ENCODE measurements at places on chromosomes 1 and 21.

DNA sequence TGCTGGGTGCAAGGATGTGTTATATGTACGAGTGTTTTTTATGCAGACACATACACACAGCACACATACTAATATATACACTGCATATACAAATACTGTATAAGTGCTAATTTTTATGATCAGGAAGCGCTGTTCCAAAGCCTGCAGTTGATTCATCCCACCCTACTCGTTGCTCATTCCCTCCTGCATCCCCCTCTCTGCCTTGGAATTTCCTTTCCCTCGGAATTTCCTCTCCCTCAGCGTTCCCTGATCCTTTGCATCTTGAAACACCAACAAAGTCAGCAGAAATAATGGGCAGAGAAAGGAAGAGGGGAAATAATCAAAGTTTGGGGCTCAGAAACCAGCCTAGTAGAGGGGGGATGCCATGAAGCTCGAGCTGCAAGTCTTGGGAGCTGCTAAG is 98.9 kb downstream of the CSMD2 start:
- no peak for DNase-seq

- DNase-seq: no peak
These were observed 129.2 kb downstream of the ROR1 start for GRCh38 chr1:63902844-63903589.

DNA sequence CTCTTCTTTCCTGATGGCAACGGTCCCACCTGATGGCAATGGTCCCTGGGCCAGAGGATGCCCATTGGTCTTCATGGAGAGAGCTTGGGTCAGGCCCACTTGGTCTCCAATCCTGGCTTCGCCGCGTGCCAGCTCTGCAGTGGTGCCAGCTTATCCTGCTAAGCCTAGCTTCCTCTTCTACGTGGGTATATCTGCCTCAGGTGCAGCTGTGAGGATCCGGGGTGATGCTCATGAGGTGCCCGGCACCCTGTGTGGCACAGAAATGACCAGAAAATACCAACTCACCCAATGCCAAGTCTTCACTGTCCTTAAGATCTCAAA is 437.4 kb downstream of the CAMTA1 start:
- DNase-seq: no peak

GRCh38 chr1:71191520-71191919 is 110.7 kb upstream of the ZRANB2 start:
- DNase-seq: no peak

DNA sequence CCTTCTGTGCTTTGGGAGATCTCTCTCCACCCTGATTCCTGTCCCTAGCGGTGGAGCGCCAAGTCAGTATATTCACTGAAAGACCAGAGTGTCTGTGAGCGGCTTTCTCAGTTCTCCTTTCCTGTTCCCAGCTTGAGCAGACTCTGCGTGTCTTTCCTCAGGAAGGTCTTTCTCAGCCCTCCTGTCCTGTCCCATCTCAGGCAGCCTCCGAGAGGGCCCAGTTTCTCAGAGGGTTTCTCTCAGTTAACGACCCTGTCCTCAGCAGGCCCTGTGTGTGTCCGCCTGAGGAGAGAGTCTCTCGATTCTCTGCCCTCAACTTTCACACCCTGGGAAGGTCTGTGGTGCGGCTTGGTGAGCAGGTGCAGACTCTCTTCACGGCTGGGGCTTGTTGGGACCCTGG is 34.0 kb upstream of the CHIT1 start:
- DNase-seq: no peak

DNA sequence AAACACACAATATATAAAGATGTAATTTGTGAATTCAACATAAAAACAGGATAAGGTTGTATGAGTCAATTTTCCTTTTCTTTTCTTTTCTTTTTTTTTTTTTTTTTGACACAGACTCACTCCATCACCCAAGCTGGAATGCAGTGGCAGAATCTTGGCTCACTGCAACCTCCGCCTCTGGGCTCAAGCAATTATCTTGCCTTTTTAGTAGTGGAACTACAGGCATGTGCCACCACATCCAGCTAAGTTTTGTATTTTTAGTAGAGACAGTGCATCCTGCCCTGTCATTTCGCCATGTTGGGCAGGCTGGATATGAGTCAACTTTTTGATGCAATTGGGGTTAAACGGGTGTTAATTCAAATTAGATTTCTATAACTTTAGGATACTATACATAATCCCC is 10.3 kb upstream of the SPRR2B start:
- DNase-seq: no peak

DNA sequence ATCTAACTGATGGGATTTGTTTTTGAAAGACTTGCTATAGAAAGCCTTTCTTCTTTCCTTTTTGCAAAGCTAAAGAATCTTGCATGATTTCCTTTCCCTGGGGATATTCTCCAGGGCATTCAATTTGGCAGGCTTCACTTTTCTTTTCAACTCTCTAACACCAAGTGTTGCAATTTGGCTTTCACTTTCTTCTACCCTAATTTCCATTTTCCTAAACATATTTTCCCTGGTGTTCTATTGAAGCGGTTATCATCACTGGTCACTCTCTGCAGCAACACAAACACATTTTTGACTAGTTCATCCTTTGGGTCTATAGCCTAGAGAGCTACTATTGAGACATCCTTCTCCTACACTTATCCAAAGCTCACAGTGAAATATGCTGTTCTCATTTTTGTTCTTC is 424.5 kb downstream of the NEGR1 start:
- no peak for DNase-seq

DNA sequence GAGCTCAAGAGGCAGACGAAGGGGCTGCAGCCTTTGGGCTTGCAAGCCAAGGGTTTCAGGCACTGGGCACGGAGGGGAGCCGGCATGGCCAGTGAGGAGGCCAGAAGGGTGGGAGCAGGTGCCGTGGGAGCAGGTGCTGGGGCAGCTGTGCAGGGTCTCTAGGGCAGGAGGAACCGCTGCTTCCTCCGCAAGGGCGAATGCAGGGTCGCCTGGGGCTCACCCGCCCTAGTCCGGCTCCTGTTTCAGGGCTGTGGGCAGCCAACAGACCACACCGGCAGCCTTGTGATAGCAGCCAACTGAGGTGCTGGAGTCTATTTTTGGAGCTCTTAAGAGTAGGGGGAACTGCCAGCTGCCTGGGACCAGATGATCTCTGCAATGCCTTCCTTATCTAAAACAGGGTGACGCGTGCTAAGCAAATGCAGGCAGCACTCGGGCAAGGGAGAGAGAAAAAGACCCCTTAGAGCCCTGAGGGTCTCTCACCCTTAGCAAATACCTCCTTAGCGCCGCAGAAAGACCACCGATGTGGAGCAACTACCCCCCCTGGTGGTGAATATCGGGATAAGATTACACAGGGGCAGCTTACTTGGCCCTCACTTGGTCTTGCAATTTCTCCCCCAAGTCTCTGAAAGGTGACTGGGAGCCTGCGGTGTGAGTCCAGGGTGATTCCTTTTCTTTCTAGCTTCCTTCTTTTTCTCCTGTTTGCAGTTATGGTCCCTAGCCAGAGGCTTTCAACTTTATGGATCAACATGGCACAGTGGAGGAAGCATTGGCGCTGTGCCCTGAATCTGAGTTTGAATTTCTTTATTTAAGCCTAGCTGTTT is 20.7 kb upstream of the MAPKAPK2 start:
- DNase-seq: peak; percentile 79

DNA sequence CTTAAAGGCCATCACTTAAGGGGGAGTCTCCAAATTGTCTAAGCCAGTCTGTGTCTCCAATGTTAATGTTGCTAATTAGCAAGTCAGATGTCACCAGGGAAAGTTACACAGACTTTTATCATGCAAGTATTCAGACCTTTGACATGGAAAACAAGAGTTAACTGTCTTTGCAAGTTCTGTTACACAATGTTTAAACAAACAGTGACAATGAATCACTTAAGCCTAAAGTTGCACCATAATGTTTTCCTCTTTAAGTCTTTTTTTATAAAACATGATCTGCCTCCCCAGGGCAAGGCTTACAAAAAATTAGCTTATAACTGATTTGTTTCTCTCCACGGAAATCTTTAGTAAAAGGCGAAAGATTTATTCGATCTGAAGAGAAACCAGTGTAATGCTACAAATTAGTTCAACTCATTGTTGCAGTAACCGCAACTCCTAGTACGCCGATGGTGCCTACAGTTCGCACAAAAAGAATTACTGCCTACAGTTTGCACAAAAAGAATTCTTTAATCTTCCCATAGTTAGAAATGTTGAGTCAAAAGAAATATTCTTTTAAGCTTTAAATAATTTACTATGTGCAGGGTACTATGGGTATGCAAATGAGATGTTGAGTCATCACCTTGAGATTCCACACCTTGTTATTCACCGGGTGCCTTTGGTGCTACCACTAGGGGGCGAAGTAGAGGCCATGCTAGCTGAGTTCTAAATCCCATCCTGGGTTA is 45.3 kb downstream of the HHAT start:
- DNase-seq: no peak

- no peak for DNase-seq
These were observed 58.1 kb upstream of the COA6 start for GRCh38 chr1:234315091-234315541.

DNA sequence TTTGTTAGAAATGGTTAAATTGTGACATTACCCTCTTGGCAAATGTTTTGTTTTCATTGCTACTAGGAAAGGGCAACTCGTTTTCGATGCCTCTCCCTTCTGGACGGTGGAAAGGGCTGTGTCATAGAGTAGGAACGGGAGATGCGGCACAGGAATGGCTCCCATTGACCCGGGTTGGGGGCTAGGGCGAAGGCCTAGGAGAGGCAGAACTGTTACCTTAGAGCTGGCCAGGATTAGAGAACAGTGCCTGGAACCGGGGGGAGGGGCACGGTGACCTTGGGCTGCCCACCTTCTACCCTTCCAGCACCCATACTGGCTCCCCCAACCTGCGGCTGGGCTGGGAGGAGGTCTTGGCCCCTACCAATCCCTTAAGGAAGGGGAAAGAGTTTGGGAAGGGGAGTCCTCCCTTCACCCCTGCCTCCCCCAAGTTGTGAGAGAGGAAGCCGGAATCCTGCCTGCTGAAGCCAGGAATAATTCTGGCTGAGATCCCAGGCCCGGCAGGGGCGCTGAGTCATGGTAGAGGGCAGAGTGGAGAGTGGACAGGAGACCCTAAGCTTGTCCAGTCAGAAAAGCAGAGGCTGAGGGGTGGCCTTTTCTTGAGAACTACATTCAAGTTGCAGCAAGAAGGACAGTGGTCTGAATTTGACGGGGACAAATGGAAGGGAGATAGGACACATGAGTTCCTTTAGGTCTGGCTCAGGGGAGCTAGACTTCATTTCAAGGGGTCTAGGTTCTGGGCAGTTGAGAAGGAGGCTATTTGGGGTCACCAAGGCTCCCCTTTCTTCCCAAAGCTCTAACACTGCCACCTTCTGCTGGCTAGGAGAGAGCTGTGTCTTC is 8.2 kb downstream of the LMNA start:
- no peak for DNase-seq

DNA sequence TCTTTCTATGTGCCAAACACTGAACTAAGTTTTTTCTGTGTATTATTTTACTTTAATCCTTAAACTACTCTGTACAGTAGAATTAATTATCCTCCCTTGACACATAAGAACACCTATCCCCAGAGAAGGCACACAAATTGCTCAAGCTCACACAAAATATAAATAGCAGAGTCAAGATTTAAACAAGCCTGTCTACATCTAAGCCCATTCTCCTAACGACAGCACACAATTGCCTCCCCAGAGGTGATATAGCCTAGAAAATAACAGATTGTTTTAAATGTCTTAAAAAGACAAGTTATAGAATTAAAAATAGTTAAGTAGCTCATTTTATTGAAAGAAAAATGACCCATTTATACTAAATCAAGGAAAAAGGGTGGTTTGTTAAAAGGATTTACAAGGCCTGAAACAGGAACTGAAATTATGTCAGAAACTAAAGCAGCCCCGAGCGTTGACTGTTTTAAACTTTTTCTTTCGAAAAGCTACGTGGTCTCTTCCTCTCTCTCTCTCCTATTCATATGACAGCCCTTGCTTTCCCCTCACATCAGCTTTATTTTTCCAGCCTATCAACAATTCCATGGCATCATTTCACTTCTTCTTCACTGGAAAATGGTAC is 30.5 kb downstream of the TNFSF18 start:
- no peak for DNase-seq

GRCh38 chr1:24283326-24284155 is 35.6 kb upstream of the GRHL3 start:
- no peak for DNase-seq

- DNase-seq: no peak
These were observed 12.4 kb downstream of the SLC2A7 start for GRCh38 chr1:9013819-9014218.

- no peak for DNase-seq
These were observed 301.3 kb downstream of the NPHP4 start for GRCh38 chr1:5690898-5691297.

DNA sequence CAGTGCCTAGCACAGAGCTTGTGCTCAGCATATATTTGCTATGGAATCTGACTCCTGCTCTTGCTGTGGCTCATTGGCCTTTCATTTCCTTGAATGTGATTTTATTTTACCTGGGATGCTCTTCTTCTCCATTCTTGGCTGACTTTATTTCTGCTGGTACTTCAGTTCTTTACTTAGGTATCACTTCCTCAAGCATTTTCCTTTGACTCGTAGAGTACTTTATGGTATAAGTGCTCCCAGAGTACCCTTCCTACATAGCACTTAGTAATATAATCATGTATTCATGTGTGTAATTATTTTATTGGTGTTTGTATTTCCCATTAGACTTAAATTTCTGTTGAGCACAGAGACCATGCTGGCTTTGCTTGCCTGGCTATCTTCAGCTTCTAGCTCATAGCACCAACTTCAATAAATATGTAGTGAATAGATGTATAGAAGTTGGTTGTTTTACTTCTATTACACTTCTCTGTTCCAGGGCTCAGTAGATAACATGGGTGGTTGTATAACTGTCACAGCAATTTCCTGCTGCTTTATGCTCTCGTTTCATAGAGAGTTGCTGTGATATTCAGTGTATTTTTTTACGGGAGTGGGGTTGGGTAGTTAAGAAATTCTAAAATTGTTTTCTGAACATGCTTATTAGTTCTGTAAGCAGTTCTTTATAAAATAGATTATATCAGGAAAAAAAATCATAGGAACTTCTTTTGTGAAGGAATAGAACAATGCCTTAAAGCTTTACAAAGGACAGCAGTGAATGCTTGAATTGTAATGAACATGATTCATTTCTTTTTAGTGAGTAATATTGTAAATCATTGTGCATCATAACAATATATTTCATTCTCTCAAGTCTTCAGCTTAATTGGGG is 112.2 kb downstream of the NEK7 start:
- DNase-seq: no peak

- DNase-seq: no peak
These were observed 23.6 kb upstream of the ABCB10 start for GRCh38 chr1:229582011-229582694.

- no peak for DNase-seq
These were observed 6.9 kb downstream of the CASQ1 start for GRCh38 chr1:160197231-160197630.

DNA sequence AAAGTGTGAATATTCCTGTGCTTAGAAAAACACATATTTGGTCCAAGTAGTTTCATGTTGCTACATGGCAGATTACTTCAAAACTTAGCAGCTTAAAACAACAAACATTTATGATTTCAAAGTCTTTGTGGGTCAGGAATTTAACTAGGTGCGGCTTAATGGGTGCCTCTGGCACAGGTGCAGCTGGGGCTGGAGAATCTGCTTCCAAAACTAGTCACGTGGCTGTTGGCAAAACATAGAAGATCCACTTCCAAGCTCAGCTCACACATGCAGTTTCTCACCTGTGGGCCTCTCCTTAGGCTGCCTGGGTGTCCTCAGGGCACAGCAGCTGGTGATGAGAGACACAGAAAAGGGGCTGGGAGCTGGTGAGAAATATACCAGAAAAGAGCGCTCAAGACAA is 263.4 kb downstream of the TTLL7 start:
- DNase-seq: no peak

Data from renal cortex interstitium (tissue), 15 donors.